T-helper 17 cell (primary cell): ENCODE measurements at places on chromosomes 7 and 10. TPM values are rescaled to one million over a fixed set of nuclear protein-coding genes. Genes with fewer than 3 reads are reported as not detected.

GRCh38 chr7:100861616-100861985 lies 5.6 kb upstream of the TRIP6 start:
- H3K4me1 ChIP-seq: peaks cover 15% of the 10 kb centered on the region
- peaks cover 7% of the 10 kb centered on the region for H3K36me3 ChIP-seq
- DNase-seq: no peak

- DNase-seq: no peak
- no peak overlapping the region for H3K27ac ChIP-seq
- peaks cover 2% of the 10 kb centered on the region for H3K36me3 ChIP-seq
These were observed 55.8 kb upstream of the KIF5B start for GRCh38 chr10:32112055-32112454.

DNA sequence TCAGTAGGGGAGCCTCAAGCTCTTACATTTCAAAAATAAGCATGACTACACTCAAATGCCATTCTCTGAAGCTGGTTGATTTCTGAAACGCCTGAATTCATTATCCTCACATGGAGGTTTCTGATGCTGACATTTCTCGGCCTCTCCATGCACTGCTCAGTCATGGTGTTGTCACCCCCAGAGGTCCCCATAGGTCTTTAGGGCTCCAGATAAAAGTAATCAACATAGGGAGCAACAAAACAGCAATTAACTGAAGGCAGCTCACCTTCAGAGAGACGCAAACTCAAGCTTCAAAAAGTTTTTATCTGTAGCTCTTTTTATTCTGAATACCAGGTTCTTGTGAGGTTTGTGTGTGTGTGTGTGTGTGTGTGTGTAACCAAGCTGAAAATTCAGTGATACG lies 223.2 kb upstream of the LRRN3 start:
- no peak overlapping the region for H3K4me3 ChIP-seq
- H3K27me3 ChIP-seq: no peaks in the 10 kb centered on the region
- no peak for DNase-seq
- no peaks in the 10 kb centered on the region for H3K36me3 ChIP-seq
- H3K27ac ChIP-seq: no peak overlapping the region
- no peaks in the 10 kb centered on the region for H3K4me1 ChIP-seq

- no peaks in the 10 kb centered on the region for H3K27me3 ChIP-seq
- H3K36me3 ChIP-seq: peaks cover 2% of the 10 kb centered on the region
- peaks cover 14% of the 10 kb centered on the region for H3K4me1 ChIP-seq
- no peak overlapping the region for H3K4me3 ChIP-seq
- no peak for DNase-seq
These were observed 36.6 kb upstream of the ZMIZ2 start for GRCh38 chr7:44712012-44712411.

- no peaks in the 10 kb centered on the region for H3K36me3 ChIP-seq
- H3K27me3 ChIP-seq: peaks cover 8% of the 10 kb centered on the region
- H3K27ac ChIP-seq: no peak overlapping the region
- H3K4me3 ChIP-seq: no peak overlapping the region
These were observed 89.1 kb upstream of the SMIM30 start for GRCh38 chr7:113207441-113207840.

DNA sequence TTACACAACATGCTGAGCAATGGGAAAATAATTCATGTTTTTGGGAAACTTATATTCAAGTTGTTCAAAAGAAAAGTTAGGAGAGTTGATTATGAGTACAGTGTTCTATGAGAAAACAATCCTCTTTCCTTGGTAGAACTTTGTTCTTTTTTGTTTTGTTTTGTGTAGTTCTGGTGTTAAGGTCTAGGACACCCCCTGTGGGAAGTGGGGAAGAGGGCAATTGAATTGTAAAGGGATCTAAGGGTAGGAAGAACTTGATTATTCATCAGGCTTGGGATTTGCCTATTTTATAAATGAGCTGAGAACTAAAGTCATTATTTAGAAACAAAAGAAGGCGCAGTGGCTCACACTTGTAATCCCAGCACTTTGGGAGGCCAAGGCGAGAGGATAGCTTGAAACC lies 25.9 kb upstream of the CDK13 start:
- no peak for DNase-seq
- H3K4me1 ChIP-seq: no peaks in the 10 kb centered on the region
- H3K27me3 ChIP-seq: peaks cover 9% of the 10 kb centered on the region
- peaks cover 4% of the 10 kb centered on the region for H3K36me3 ChIP-seq
- no peak overlapping the region for H3K27ac ChIP-seq

DNA sequence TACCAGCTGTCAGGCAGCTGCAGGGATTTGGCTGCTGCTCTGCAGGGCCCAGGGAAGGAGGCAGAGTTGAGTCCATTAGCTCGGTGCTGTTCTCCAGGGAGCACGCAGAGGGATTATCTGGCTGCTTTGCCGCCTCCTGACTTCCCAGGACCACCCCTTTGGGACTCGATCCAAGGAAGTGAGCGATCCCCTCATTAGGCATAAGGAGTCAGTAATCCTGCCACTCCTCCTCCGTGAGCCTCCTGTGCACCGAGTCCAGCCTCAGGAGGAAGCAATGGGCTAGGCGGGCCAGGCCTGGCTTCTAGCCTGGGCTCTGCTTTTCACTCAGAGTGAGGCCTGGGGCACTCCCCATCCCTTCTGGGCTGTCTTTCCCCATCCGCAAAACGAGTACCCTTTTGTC lies 417.9 kb downstream of the RPS24 start:
- DNase-seq: no peak
- peaks cover 4% of the 10 kb centered on the region for H3K4me1 ChIP-seq
- H3K27me3 ChIP-seq: peaks cover 48% of the 10 kb centered on the region
- no peak overlapping the region for H3K4me3 ChIP-seq
- no peak overlapping the region for H3K27ac ChIP-seq

GRCh38 chr7:16652888-16653287 lies 6.9 kb downstream of the BZW2 start:
- no peak overlapping the region for H3K27ac ChIP-seq
- H3K27me3 ChIP-seq: no peaks in the 10 kb centered on the region
- no peak for DNase-seq
- H3K36me3 ChIP-seq: peaks cover 4% of the 10 kb centered on the region
- no peak overlapping the region for H3K4me3 ChIP-seq

DNA sequence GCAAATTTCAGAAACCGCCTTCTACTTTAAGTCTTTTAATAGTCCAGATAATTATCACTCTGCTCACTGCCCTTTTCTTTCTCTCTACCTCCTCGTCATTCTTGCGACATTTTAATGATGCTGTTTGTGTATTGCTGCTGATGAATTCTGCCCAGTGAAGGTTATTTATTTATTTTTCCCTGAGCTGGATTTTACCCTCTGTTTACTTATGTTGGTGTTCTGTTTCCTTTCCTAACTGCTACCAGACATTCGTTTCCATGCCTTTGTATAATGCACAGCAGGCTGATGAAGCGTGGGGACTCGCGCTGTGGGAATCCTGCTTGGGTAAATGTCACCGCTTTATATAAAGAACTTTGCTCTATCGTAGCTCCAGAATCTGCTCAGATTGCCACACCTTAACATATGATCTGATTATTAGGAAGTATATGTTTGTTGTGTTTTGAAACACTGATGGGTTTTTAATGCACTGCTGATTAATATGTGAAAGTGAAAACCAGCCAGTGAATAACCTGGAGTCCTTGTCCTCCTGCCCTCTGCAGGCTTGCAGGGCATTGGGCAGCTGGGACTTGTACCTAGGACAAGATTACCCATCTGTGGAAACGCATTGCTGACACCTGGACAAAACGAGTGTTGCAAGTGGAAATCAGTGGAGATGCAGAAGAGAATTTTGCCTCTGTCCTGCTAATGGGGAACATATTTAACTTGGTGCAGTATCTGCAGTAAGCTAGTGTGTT lies 291.5 kb downstream of the SDK1 start:
- no peak overlapping the region for H3K27ac ChIP-seq
- peaks cover 2% of the 10 kb centered on the region for H3K4me1 ChIP-seq
- H3K27me3 ChIP-seq: peaks cover 10% of the 10 kb centered on the region
- peaks cover 2% of the 10 kb centered on the region for H3K36me3 ChIP-seq
- no peak for DNase-seq

- no peak overlapping the region for H3K27ac ChIP-seq
- no peak overlapping the region for H3K4me3 ChIP-seq
- H3K4me1 ChIP-seq: peaks cover 56% of the 10 kb centered on the region
- H3K36me3 ChIP-seq: peaks cover 2% of the 10 kb centered on the region
- DNase-seq: no peak
These were observed 12.2 kb downstream of the CCDC6 start for GRCh38 chr10:59894114-59894513.

Gene UTF1
- not detected for total RNA-seq

Gene FAM241B
- total RNA-seq: 8.1 TPM

Gene AKR1C8
- 1.6 TPM for total RNA-seq

Gene C10orf67
- total RNA-seq: 0.26 TPM

Gene PLPP4
- total RNA-seq: not detected
